ACHN (cell line): ENCODE measurements at places on chromosomes 2 and 18.

DNA sequence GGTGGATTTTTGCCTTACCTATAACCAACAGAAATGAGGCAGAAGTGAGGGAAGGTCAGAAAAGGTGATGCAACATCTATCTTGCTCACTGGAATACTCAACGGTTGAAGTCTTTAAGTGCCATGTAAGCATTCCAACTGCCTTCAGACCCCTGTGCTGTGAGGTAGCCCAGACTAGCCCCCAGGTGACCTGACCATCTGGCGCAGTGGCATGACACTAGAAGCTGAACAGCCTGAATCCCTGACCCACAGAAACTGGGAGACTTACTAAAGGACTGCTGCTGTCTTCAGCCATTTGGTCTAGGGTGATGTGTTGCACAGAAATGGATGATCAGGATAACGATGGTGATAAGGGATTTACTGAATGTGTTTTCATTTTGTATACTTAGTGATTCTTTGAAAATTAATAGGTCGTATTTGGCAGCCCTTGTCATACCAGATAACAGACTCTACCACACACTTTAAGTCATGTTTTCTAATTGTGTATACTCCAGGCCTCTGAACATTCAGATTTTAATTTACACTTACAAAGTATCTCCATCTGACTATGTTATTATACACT lies 161.5 kb downstream of the STK39 start:
- no peak for DNase-seq

- peak; percentile 53 for DNase-seq
Measured at GRCh38 chr2:53087262-53087873, 680.2 kb upstream of the CHAC2 start.

DNA sequence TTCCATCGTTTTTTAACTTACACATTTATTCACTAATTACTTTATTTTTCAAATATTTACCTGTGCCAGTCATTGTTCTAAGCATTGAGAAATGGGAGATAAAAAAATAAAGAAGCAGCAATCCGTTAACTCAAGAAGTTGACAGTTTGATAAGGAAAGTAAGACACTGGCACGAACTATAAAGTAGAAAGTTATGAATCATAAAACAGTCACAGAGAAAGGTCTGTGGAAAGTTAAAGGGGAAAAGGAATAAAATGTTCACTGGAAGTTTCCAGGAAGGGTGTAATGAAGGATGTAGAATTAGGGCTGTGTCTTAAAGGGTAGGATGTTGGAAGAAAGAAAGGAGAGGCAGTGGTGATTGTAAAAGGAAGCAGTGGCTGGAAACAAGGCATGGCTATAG lies 118.9 kb downstream of the RDH14 start:
- no peak for DNase-seq

- no peak for DNase-seq
Measured at GRCh38 chr18:55982992-55983391, 395.0 kb upstream of the TCF4 start.

DNA sequence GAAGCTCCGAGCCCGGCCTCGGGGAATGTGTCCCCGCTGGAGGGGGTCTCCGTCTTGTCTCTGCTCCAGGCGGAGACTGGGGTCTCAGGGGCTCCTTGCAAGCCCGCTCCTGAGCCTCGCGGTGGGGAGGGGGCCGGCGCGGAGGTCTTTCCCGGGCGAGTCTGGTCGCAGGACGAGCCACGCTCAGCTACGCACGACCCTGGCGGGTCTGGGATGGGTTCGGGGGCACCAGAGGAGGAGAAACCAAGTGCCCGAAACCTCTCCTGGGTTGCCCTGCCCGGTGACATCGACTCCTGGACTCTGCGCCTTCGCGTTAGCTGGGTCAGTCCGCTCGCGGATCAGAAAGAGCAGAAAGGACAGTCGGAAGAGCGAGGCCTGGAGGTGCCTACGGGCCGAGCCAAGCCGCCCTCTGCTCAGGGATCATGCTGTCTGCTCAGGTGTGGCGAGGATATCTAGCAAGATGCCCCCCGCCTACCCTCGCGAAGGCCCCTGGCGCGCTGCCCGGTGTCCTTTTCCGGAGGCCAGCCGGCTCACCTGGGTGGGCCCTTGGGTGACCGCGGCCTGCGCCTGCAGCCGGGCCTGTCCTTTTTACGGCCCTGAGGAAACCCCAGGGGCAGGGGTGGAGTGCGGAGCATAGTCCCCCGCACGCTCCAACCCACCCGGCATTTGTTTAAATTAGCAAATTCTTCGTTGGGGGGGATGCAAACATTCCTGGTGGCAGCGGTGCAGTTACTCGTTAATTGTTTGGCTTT lies 58.7 kb downstream of the SNORC start:
- no peak for DNase-seq

- DNase-seq = no peak
Measured at GRCh38 chr2:190748966-190749365, 100.1 kb downstream of the NAB1 start.

DNA sequence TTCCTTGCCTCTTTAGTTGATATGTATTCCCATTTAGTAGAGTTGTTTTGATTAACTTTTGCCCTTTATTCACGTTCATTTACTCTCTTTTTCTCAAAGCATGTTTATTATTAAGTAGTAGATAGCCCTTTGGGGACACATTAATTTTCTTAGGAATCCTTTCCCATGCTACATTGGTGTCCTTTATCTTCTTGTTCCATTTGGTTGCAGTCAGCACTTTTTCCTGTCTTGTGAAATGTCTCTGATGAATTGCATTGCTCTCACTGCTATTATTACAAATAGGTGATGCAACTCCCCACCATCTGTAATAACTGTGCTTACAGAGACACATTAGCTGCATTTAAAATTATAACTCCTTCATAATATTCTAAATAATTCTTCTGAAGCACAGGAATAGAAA lies 428.5 kb upstream of the CNTNAP5 start:
- DNase-seq = no peak

- no peak for DNase-seq
Measured at GRCh38 chr2:113809076-113809736, 52.8 kb upstream of the SLC35F5 start.

DNA sequence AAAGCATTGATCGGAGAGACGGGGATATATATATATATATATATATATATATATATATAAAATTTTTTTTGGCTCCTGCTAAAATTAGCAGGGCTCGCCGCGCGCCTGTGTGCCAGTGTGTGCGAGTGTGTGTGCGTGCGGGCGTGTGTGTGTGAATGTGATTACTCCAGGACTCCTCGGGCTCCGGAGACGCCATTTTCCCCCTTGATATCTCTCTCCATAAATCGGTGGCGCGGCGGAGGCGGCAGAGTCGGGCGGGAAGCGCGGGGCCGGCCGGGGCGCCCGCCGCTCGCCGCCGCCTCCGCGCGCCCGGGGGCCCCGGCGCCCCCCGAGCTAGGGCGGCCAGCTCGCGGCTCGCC lies 795 bp upstream of the SETBP1 start:
- DNase-seq = peak; percentile 29

- DNase-seq = peak; percentile 25
Measured at GRCh38 chr18:37335409-37335736, 230.2 kb downstream of the CELF4 start.

- no peak for DNase-seq
Measured at GRCh38 chr2:157592374-157592773, 36.3 kb downstream of the ACVR1C start.

GRCh38 chr18:48594471-48595094 lies 55.8 kb downstream of the CTIF start:
- no peak for DNase-seq

- no peak for DNase-seq
Measured at GRCh38 chr2:176388861-176389260, 119.6 kb downstream of the MTX2 start.

DNA sequence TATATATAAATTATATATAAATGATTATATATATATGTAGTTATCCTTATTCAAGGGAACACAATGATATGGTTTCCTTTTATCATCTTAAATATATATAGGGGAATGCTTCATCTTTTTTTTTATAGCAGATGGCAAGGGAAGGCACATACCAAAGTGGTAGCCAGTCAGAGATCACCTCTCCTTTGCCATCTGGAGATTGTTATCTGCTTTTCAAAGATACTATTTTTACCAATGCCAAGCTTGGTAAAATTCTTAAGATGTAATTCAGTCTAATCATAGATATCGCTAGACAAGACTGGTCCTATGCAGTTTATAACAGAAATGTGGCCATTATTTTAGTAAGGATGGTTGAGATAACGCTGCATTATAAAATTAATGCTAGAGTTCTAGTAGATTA lies 64.7 kb upstream of the DSEL start:
- no peak for DNase-seq

- no peak for DNase-seq
Measured at GRCh38 chr2:83168377-83168776, 1290.7 kb downstream of the SUCLG1 start.

DNA sequence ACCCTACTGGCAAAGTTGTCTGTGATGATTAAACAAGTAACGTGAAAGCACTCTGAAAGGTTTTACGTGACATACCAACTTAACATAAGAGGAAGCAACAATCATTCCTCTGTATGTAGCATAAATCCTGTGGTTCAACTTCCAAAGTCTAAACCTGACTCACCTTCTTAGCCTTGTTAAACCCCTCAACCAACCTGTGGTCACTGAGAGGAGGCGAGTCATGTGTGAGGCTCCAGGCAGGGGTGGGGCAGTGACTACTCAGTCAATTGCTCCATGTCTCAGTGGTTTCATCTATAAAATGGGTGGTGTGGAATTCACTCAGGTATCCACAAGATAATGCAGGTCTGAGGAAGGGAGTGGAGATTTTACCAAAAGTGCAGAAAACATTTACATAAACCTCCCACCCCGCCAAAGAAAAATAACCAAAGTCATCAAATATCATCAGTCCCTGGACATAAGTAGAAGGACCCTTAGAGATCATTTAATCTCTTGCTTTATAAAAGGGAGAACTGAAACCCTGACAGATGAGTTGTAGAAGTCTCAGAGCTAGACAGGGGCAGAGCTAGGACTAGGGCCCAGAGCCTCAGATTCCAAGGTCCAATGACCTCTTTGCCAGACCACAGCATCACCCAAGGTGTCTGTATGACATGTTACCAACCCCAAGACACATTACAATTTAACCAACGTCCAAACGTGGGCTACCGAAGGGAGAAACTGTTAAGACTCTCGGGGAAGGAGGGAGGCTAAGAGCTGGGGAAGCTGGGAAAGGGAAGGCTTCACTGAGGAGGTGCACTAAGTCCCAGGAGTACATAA lies 3.7 kb upstream of the PCBP1 start:
- peak; percentile 91 for DNase-seq

DNA sequence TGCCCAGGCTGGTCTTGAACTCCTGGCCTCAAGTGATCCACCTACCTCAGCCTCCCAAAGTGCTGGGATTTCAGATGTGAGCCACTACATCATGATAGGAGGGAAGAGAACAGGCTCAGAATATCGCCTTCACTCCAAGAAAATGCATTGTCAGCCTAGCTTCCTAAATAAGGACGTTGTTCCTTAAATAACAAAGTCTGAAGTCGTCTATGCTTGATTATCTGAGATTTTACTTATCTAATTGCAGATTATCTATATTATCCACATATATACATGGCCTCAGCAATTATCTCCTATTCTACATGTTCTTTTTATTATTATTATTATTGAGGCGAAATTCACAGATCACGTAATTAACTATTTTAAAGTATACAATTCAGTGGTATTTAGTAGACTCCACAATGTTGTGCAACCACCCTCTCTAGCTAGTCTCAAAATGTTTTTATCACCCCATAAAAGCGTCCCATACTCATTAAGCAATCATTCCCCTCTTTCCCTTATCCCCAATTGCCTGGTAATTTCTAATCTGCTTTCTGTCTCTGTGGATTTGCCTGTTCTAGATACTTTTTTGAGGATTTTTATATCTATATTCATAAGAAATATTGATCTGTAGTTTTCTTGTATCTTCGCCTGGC lies 95.1 kb upstream of the RFX8 start:
- no peak for DNase-seq

GRCh38 chr2:120890566-120891360 lies 155.1 kb downstream of the GLI2 start:
- no peak for DNase-seq

- DNase-seq = no peak
Measured at GRCh38 chr2:72156872-72157271, 9.2 kb upstream of the CYP26B1 start.

DNA sequence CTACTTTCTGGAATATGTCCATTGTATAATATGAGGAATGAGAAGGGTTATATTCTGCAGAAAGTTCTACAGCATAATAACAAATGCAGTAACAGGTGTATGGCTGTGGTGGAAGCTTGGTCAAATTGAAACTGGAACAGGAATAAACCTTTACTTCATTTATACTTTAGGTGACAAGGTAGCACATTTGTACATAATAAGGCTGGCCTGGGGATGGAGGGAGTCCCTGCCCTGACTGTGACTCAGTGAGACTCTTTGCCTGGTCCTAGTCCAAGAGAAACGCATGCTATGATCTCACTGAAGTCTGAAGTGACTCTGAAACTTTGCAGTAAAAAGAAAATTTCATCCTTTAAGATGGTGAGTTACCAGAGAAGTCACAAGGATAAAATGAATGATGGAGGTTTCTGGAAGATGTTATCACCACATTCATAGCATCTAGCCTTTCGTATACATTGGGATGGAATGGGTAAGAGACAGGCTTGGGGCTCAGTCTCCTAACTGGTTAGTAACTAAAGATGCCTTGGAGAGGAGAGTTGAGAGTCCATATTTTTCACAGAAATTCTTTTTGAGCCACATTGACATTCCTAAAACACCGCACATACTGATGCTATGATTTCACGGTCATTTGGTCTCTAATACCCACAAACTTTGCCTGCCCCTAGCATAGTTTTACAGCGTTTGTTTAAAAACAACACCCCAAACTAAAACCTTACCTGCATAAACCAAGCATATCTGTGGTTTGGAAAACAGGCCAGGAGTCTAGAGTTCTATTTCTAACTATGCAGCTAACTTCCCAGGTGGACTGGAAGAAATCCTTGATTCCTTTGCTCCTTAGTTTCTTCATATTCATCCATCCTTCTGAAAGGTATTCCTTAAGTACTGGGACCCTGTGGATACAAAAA lies 42.4 kb upstream of the NABP1 start:
- DNase-seq = peak; percentile 97

GRCh38 chr2:152106464-152106863 lies 7.6 kb upstream of the CACNB4 start:
- no peak for DNase-seq

- peak; percentile 48 for DNase-seq
Measured at GRCh38 chr2:136384531-136385303, 266.8 kb upstream of the CXCR4 start.

DNA sequence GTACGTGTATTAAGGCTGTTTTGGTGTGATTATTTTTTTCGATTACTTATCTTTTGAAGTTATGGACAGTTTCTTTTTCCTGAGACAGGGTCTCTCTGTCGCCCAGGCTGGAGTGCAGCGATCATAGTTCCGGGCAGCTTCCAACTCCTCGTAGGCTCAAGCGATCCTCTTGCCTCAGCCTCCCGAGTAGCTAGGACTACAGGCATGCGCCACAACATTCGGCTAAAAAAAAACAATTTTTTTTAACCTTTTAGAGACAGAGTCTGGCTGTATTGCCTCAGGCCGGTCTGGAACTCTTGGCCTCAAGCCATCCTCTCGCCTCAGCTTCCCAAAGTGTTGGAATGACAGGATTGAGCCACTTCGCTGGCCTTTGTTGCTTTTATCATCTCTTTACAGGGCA lies 945 bp downstream of the HAT1 start:
- peak; percentile 57 for DNase-seq
